ENCODE measurements at places on chromosomes 6 and 20.

DNA sequence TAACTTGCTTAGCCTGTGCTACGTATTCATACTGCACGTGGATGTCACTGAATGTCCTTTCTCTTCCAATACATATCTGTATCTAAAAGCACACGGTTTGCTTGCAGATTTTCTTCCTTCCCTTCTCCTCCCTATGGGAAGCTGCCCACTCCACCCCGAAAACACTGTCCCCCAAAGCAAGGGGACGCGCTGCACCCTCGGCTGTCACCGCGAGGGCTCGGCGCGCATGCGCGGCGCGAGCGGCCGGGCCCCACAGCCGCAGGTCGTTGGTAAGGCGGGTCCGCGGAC is 659 bp downstream of the TMX4 start:
- peak; percentile 45 for DNase-seq

DNA sequence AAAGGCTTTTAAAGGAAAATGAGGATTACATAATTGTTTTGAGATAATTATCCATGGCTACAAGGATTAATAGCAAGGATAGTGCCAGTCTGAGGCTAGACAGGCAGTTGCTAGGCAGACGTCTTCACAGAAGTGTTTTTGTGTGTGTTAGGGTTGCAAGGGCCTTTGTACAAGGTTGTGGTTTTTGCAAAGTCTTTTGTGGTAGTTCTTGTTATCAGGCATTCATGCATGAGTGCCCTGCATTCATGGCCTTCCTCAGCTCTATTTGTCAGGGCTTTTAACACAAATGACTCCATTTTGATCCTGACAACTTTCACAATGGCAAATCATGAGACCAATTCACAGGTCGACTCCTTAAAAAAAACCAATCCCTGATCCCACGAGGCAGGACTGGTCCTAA is 68.1 kb upstream of the TXNDC5 start:
- no peak for DNase-seq

DNA sequence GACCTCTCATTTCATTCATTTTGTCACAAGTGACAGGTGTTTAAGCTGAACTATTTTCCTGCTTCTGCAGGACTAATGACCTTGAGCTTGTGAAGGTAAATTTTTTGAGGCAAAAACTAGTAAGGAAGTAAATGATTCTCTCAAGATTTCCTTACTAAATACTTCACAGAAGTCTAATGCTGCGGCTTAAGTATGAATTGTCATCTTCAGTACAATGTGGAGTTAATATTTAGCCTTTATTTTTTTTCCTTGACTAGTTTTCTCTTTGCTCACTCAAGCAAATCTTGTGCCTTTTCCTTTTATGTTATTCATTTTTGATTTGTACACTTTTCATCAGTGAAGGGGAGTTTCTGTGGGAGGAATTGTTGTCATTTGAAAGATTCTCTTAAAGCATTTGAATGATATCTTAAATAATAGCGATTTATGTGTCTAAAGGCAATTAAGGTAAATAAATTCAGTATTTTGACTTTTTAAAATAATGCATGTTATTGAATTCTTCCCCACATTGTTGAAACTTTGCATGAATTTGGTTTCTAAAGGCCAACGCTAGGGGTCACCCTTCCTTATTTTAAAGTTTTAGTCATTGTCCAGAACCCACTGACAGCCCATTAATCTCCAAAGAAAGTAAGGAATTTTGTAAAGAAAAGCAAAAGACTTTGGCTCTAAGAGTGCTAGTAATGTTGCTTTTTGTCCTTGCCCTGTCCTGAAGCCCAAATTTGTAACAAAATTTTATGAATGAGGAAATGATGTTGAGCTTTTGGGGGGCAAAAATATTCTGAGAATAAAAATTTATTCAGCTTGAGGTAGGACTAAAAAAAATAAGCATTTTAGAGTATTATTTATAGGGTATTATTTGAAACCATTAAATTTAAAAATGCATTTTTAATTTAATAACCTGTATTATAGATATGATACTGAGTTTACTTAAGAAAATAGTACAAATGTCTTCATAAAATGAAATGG is 157.4 kb upstream of the LAMA2 start:
- no peak for DNase-seq

GRCh38 chr6:84771756-84772356 is 7.5 kb upstream of the TBX18 start:
- no peak for DNase-seq
